Cerebellum (tissue), 4 donors: ENCODE measurements at places on chromosomes 11 and 22. TPM values are rescaled to one million over a fixed set of nuclear protein-coding genes. Genes with fewer than 3 reads are reported as not detected.

The STK33 gene
- total RNA-seq: 24.0 TPM

The APOC3 gene
- not detected for total RNA-seq

The F2 gene
- 0.18 TPM for total RNA-seq

The ZC3H12C gene
- 30.9 TPM for total RNA-seq

The SCYL1 gene
- total RNA-seq: 30.7 TPM

The P2RY2 gene
- 0.09 TPM for total RNA-seq

The TYR gene
- total RNA-seq: 0.09 TPM

The PDXP gene
- 34.0 TPM for total RNA-seq

The CASP12 gene
- 0.27 TPM for total RNA-seq

The INPPL1 gene
- 23.9 TPM for total RNA-seq

The MMP3 gene
- not detected for total RNA-seq

The SCGB2A2 gene
- total RNA-seq: not detected

The RAG2 gene
- total RNA-seq: not detected

The SCN2B gene
- 4.2 TPM for total RNA-seq

The MISFA gene
- 5.8 TPM for total RNA-seq

The OR10A2 gene
- not detected for total RNA-seq

The TNNI2 gene
- not detected for total RNA-seq

The SAA1 gene
- not detected for total RNA-seq

The CCDC116 gene
- 0.45 TPM for total RNA-seq

The DCDC1 gene
- total RNA-seq: 54.1 TPM

The NRIP3 gene
- total RNA-seq: 16.7 TPM

The BIK gene
- total RNA-seq: 0.91 TPM

The CCDC88B gene
- total RNA-seq: 1.5 TPM

The CRYBA4 gene
- total RNA-seq: not detected

The C11orf91 gene
- not detected for total RNA-seq

The MOGAT2 gene
- total RNA-seq: 0.27 TPM

The BDNF gene
- total RNA-seq: 1.5 TPM

The OR6A2 gene
- 3.1 TPM for total RNA-seq

The DYNC2H1 gene
- 69.2 TPM for total RNA-seq

The RIMBP3C gene
- total RNA-seq: 0.64 TPM

The OR51B4 gene
- total RNA-seq: 0.36 TPM

The FIBIN gene
- total RNA-seq: 13.4 TPM

The ASPHD2 gene
- total RNA-seq: 6.7 TPM

The DDTL gene
- total RNA-seq: 3.8 TPM

The HORMAD2 gene
- 0.27 TPM for total RNA-seq

The TMEM191C gene
- total RNA-seq: 5.6 TPM

The MMP7 gene
- total RNA-seq: not detected
